ENCODE measurements at places on chromosomes 13 and 19. TPM values are rescaled to one million over a fixed set of nuclear protein-coding genes. Genes with fewer than 3 reads are reported as not detected.

Gene ERICH6B
- total RNA-seq: not detected

Gene APC2
- total RNA-seq: not detected

Gene CADM4
- total RNA-seq: 1.1 TPM

Gene AMER2
- not detected for total RNA-seq

Gene NACC1
- 74.4 TPM for total RNA-seq

Gene ZNF90
- total RNA-seq: 3.5 TPM

Gene CRX
- not detected for total RNA-seq

Gene RAB3A
- 1.5 TPM for total RNA-seq

Gene DAND5
- total RNA-seq: 0.07 TPM

Gene KLK4
- not detected for total RNA-seq

Gene BCAM
- total RNA-seq: 22.6 TPM

Gene NR2F6
- 55.6 TPM for total RNA-seq

Gene SMIM44
- total RNA-seq: not detected

Gene ZFP14
- 1.9 TPM for total RNA-seq

Gene TLE2
- 8.3 TPM for total RNA-seq

Gene ATXN8OS
- total RNA-seq: not detected

Gene ADAMTS10
- total RNA-seq: 12.3 TPM

Gene C19orf25
- total RNA-seq: 20.4 TPM

Gene MAB21L1
- 0.27 TPM for total RNA-seq

Gene ZNF57
- 2.2 TPM for total RNA-seq

Gene LGALS14
- total RNA-seq: not detected

Gene FXYD1
- total RNA-seq: not detected

Gene MCOLN1
- 6.3 TPM for total RNA-seq

Gene ZNF575
- 0.07 TPM for total RNA-seq

Gene HIF3A
- total RNA-seq: 10.1 TPM

Gene CGB8
- not detected for total RNA-seq

Gene LAIR1
- not detected for total RNA-seq

Gene NLRP4
- total RNA-seq: not detected

Gene ZNF580
- 11.2 TPM for total RNA-seq

Gene CACNG8
- total RNA-seq: 0.20 TPM

Gene LGI4
- total RNA-seq: not detected

Gene TTC9B
- total RNA-seq: not detected

Gene NUCB1
- total RNA-seq: 222 TPM

Gene NLRP9
- not detected for total RNA-seq

Gene PPP1R13L
- 20.8 TPM for total RNA-seq

Gene PALM
- 6.9 TPM for total RNA-seq

Gene KLK12
- total RNA-seq: not detected

Gene MIA
- not detected for total RNA-seq

Gene PCP2
- not detected for total RNA-seq

Gene GRIN2D
- 0.64 TPM for total RNA-seq

Gene CEACAM6
- not detected for total RNA-seq

Gene CEACAM3
- total RNA-seq: not detected

Gene TMC4
- total RNA-seq: not detected

Gene SNRPD2
- total RNA-seq: 447 TPM

All from mammary microvascular endothelial cell (primary cell).